Kidney (tissue), 22 donors: ENCODE measurements at places on chromosomes 3 and 15.

DNA sequence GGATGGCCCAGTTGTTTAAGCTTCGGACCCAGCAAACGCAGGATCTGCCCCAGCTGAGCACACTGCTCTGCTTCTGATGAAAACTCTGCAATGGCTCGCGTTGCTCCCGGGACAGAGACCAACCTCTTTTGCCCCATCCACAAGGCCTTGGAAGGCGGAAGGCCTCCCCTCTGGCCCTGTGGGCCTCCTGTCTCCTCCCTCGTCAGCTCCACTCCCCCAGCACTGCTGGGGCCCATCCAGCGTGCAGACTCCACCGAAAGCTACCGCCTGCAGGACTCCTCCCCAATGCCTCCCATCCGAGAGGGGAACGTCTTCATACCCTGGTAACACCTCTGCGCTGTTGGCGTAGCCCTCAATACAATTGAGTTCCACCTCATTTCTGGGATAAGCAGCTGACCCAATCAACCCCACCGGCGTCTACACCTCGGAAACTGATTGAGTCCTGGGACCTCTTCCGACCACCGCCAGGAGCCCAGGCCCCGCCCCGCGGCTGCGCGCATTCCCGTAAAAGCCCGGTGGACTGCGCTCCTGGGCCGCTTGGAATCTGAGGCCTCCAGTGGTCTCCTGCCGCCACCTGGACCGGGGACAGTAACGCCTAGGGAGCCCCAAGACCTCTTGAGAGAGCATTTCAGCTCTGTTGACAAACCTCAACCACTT lies at the start of gene PRR23E:
Gene PRR23E (plus strand): TSS at position 556 of the 657 bp plus-strand sequence. CDS start 3,555 bp downstream, outside the sequence.
- no peak for DNase-seq

DNA sequence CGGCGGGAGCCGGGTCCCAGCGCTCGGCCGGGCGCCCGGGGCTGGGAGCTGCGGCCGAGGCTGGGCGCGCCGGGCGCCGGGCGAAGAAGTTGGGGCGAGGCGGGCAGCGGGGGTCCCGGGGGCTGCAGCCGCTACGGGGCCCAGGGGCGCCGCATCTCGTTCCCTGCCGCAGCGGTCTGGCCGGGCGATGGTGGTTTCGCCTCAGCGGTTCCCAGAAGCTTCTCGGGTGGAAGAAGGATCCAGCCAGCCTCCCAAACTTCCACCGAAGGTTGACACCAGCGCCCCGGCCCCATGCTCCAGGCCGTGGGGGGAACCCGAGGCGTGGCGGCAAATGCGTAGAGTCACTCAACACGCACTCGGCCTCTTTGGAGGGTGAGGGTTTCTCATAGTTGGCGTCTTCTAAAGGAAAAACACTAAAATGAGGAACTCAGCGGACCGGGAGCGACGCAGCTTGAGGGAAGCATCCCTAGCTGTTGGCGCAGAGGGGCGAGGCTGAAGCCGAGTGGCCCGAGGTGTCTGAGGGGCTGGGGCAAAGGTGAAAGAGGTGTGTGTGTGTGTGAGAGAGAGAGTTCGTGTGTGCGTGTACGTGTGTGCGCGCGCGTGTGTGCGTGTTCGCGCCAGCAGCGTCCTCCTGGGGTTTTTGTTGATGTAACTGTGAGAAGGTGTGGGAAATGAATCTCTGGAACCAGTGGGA lies 940 bp downstream of the BOC start:
- peak; percentile 62 for DNase-seq

DNA sequence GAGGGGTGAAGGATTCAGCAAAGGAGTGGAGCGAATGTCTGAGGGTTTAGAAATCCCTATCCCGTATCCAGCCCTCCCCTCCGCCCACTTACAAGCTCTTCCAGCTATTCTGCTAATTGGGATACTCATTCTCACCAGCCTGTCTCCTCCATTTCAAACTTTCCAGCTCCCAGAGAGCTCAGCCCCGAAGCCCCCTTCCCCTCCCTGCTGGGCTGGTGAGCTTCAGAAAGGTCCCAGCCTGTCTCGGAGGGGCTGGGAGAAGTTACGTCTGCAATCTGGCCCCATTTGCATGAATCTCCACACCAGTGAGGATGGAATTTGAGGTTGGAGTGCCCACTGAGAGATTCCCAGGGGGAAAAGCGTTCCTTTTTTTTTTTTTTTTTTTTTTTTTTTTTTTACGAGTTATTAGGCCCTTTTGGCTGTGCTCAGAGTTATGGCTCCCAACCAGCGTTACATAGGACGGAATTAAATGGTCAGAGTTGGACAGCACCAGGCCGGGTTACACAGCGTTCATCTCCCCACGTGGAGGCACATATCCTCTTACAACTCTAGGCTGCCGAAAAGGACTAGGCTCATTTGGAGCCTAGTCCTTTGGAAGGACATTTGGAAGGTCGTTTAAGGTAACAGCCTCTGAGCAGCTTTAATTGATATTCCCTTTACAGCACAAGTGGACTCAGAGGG lies 34.6 kb downstream of the FGD5 start:
- peak; percentile 64 for DNase-seq

- peak; percentile 96 for DNase-seq
These were observed at the start of gene P3H2 for GRCh38 chr3:190120269-190121060. Gene P3H2 (minus strand): TSS chr3:190120897. CDS start chr3:190120731, 166 bp downstream.

DNA sequence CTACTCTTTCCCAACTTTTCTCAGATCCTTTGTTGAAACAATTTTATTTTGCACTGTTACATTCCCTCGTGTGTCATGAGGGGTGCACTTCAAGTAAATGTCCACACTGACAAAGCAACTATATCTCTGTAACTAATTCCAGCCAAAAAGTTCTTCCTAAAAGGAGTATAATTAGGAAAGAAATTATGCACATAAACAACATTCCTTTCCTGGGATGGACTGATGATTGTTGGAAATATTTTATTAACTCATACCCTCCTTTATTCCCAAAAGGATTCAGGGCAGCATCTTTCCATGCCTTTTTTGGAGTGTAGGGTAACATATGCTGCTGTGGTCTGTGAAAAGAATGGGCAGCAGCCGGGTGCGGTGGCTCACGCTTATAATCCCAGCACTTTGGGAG lies 426.1 kb upstream of the THBS1 start:
- DNase-seq = no peak

DNA sequence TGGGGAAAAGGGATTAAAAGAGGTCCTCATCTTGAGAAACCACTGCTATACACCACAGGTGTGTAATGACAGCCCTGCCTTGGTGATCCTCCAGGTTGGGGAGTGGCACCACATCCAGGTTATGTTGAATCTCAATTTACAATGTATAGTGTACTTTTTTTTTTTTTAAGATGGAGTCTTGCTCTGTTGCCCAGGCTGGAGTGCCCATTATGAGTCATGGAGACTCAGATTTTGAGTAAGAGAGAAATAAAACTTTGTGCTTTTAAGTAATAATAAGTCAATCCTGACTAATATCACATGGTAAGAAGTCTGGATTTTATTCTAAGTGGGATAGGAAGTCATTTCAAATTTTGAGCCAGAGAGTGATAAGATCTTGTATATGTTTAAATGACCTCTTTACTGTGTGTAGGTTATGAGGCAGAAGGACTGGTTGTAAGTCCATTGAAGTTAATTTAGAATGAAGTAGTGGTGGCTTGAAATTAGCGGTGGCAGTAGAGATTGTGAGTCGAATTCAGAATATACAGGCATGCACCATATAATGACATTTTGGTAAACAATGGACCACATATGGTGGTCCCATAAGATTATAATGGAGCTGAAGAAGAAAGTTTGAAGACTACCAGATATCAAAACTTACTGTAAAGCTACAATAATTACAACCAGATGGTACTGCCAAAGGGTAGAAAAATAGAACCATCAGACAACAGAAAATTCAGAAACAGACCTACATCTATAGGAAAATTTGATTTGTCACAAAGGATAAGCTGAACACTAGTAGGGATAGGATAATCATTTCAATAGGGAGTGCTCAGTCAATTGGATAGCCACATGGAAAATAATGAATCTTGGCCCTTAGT lies 20.7 kb downstream of the POPDC2 start:
- no peak for DNase-seq

- DNase-seq = no peak
These were observed 976 bp upstream of the NUP210 start for GRCh38 chr3:13420831-13421765.

DNA sequence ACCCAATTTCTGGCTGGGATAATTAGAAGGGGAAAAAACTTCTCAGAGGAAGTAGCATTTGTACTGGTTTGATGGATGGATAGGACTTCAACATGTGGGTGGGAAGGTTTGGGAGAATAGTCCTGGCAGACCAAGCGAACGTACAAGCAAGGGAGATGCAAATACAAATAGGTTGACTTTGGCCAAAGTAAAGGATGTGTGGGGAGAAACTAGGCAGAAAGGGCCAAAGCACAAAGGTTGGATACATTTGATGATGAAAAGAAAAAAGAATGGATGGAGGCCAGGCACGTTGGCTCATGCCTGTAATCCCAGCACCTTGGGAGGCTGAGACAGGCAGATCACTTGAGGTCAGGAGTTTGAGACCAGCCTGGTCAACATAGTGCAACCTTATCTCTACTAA lies 63.4 kb downstream of the ERC2 start:
- no peak for DNase-seq

GRCh38 chr3:102238362-102238761 lies 196.5 kb upstream of the ZPLD1 start:
- no peak for DNase-seq

GRCh38 chr3:59809016-59809415 lies 759.2 kb upstream of the CFAP20DC start:
- no peak for DNase-seq

DNA sequence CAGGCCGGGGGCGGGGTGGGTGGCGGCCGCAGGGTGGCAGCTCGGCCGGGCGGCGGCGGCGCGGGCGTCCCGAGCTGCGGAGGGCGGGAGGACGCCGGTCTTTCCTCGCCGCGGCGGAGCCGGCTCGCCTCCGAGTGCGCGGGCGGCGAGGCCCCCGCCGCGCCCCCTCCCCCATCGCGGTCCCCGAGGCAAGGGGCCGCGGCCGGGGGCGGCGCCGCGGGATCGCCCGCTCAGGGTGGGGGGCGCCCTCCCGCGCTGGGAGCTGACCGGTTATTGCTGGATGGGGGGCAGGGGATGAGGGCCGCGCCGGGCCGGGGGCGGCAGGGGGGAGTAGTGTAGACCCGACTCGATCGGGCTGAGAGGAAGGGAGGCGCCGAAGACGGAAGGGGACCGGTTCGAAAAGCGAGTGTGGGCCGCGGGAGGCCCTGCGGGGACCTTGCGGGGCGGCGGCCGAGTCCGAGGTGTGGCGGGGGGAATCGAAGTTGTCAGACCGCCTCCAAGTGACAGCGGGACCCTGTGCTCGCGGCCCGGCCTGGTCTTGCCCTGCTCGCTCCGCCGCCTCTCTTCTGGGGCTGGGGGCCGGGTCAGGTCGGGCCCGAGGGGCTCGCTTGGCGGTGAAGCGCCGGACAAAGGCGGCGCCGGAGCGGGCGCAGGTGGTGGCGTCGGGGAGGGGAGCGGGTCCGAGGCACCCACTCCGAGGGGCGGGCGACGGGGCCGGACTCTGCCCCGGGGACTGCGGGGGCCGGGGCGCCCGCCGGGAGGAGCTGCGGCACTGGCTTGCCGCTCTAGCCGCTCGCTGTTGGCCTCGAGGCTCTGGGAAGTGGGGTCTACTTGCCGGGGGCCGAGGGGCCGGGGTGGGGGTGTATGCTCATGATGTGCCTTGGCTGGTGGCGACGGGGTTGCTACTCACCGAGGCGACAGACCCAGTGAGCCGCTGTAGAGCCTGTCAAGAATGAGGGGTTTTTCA lies 1.1 kb downstream of the BAHD1 start:
- peak; percentile 64 for DNase-seq

DNA sequence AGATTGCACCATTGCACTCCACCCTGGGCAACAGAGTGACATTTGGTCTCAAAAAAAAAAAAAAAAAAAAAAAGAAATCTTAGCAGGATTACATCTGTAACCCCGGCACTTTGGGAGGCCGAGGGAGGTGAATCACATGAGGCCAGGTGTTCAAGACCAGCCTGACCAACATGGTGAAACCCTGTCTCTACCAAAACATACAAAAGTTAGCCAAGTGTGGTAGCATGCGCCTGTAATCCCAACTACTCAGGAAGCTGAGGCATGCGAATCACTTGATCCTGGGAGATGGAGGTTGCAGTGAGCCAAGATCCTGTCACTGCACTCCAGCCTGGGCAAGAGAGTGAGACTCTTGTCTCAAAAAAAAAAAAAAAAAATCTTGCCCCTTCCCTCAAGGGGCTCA lies 40.4 kb downstream of the LIPC start:
- no peak for DNase-seq

DNA sequence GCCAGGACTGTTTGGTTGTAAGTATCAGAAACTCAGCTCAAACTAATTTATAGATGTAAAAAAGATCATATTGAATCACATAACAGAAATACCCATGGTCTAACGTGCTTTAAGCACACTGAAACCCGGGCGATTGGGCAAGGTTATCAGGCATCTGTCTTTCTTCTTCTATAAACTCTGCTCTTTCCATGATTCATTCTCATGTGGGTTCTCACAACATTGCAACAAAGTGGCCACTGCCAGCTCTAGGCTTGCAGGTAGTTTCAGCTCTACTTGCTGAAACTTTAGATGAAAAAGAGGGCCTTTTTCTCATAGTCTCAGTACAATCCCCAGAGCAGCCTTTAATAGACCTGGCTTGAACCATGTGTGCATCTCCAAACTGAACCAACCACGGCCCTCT lies 456.1 kb downstream of the MFSD1 start:
- DNase-seq = no peak

GRCh38 chr3:54826251-54826691 lies 101.6 kb downstream of the LRTM1 start:
- no peak for DNase-seq

GRCh38 chr15:40380636-40381035 lies 1.9 kb upstream of the KNSTRN start:
- no peak for DNase-seq

GRCh38 chr3:21620511-21621155 lies 130.4 kb downstream of the ZNF385D start:
- peak; percentile 34 for DNase-seq

GRCh38 chr15:60021589-60022378 lies 17.7 kb downstream of the FOXB1 start:
- no peak for DNase-seq
